ENCODE measurements at places on chromosomes 12 and 14.

DNA sequence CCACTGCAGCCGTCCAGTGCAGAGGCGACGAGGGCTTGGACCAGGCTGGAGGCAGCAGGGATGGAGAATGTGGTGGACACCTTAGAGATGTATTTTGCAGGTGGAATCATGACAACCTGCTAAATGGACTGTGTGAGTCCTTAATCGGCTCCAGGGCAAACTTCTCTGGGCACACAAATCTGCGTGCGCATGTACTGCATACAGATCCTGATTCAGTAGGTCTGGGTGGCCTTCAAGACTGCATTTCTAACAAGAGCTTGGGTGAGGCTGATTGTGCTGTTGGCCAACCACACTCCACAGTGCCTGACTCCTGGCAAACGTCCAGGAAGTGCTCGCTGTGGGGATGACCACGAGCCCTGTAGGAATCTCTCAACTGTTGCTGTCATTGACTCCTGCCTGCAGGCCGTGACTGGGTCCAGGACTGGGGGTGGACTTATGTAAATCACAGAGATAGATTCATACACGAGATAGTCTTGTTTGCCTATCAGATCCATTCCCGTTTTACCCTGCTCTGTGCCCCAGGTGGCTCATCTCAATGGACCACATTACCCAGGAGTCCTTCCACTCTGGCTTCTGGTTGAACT is 27.2 kb downstream of the JDP2 start:
- DNase-seq: peak; percentile 43

- no peak for DNase-seq
These were observed 43.3 kb upstream of the EMP1 start for GRCh38 chr12:13153180-13153579.

DNA sequence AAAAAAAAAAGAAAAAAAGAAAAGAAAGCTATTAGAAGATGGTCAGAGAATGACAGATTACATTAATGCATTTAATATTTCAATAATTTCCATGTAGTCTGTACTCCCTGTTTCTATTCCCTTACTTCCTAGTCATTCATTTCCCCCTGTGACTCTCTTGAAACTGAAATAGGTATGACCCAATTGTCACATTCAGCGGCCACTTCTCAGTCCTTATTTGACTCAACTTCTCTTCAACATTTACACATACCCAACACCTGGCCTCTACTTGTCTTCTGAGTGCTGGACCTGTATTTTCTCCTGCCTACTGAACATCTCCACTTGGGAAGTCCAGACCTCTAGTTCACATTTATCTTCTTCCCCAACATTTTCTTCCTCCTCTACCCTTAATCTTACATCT is 7.2 kb downstream of the EEA1 start:
- no peak for DNase-seq

GRCh38 chr14:63273129-63273528 is 45.6 kb downstream of the GPHB5 start:
- DNase-seq: no peak

GRCh38 chr12:19144985-19145384 is 15.5 kb downstream of the PLEKHA5 start:
- peak; percentile 84 for DNase-seq

GRCh38 chr12:115075552-115076170 is 391.7 kb upstream of the TBX3 start:
- no peak for DNase-seq

- no peak for DNase-seq
These were observed 4.0 kb downstream of the SETD1B start for GRCh38 chr12:121807642-121808347.

DNA sequence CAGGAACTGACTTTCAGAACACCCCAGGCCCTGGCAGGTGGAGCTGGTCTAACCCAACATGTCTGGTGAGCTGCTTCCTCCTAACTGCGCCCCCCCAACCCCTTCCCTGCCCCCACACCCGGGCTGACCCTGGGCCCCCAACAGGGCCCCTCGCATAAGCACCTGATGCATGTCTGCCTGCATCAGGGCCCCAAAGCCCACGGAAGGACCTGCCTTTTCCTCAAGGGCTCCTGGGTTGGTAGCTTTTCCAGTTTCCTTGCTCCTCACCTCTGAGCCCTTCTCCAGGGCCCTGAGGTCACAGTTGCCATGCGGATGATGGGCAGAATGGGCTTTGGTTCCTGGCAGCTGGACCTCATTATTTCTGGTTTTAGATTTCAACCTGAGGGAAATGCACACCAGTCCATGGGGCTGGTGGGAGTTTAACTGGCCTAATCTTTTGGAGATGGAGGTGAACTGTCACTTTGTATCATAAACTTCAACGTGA is 18.5 kb downstream of the TESC start:
- DNase-seq: no peak

DNA sequence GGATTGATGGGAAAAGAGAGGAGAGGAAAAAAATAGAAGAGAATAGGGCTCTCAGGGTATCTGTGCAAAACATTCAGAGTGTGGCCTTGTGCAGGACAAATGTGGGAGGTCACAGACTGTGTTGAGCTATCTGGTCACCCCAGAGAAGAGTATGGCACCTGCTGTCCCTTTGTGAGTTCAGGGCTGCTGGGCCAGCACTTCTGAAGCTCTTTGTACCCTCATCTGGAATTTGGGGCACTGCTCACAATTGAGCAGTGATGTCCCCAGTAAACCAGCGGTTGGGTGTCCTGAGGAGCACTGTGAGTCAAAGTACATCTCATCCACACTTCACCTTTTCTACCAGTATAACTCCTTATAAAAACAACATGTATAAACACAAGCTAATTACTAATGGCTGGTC is 2.6 kb upstream of the KRT81 start:
- DNase-seq: no peak

DNA sequence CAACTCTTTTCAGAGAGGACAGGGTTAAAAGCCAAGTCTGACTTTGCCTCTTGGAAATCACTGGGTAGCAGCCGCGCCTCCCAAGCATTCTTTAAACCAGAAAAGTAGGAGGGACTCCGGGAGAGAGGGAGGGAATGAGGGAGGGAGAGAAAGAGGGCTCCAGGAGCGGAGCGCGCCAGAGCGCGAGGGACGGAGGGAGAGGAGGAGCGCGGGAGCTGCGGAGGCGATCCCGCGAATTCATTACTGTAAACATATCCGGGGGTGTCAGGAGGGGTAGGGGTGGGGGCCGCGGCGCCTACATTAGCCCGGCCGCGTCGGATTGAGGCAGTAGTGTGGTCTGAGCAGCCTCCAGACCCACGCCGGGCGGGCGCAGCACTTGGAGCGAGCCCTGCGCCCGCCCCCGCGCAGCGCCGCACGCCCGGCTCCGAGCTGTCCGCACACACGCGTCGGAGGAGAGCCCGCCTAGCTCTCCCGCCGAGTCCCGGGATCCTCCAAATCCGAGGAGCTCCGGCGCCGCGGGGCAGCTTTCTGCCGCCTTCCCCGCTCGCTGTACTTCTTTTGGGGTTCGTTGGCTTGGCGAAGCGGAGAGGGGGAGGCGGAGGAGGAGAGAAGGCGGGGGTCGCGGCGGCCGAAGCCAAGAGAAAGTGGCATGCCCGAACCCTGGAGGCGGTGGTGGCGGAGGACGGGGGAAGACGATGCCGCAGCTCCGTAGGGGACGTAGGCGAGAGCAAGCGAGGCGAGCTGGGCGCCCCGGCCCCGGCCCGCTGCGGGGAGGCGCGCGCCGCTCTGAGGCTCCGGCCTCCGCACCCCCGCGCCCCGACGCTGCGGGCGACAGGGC is 3.3 kb downstream of the FLRT2 start:
- DNase-seq: peak; percentile 42

GRCh38 chr14:50734950-50735695 is 67.0 kb upstream of the SAV1 start:
- DNase-seq: no peak

- DNase-seq: no peak
These were observed 170.3 kb upstream of the LMNTD1 start for GRCh38 chr12:25723336-25723735.

DNA sequence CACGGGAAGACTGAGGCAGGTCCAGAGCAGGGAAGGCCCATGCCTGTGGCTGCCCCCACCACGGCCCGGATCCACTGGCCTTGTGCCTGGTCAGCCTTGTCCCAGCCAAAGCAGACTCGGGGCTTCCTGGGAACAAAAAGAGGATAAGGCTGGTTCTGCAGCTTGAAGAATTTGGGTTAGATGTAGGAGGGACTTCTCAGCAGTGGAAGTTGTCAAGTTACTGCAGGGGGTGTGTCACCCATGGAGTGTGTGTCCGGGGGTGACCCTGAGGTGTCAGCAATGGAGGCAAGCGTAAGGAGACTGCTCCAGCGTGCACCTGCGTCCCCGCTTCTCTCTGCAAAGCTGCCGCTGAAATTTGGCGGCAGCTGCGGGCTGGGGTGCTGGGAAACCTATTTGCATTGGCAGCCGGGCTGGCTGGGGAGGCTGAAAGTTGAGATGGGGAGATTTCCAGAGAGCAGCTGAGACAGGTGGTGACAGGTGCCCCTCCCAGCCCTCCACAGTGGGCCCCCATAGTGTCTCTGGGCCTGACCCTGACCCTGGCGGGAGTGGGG is 12.5 kb upstream of the TNFAIP2 start:
- DNase-seq: no peak

- no peak for DNase-seq
These were observed 12.7 kb downstream of the SPTLC2 start for GRCh38 chr14:77603654-77604255.

- peak; percentile 50 for DNase-seq
These were observed 13.7 kb upstream of the TCTN1 start for GRCh38 chr12:110600254-110600653.

- no peak for DNase-seq
These were observed 56.4 kb downstream of the UBR7 start for GRCh38 chr14:93263416-93263815.

- DNase-seq: no peak
These were observed 36.5 kb downstream of the TRIM9 start for GRCh38 chr14:51058382-51058781.

GRCh38 chr12:103085541-103085940 is 128.1 kb downstream of the ASCL1 start:
- no peak for DNase-seq

DNA sequence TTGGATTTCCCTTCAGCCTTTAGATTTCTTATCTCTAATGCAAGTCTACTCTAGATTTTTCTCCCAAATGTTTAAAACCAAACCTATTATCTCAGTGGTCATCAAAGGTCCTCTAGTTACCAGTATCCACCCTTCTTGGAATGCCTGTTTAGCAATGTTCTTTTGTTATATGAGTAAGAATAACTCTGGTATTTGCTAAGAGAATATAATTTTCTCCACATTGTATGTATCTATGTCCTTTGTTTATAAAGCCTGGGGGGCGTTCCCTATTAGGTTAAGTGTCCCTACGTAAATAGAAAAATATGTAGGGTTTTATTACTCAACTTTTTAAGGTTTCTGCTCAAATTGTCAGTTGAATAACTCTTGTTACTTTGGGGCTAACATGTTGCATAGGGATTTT is 27.3 kb downstream of the PPM1A start:
- DNase-seq: no peak

- no peak for DNase-seq
These were observed 37.8 kb upstream of the TMEM132D start for GRCh38 chr12:129941618-129942017.

- peak; percentile 78 for DNase-seq
These were observed 3.6 kb downstream of the CFAP73 start for GRCh38 chr12:113152835-113153814.

DNA sequence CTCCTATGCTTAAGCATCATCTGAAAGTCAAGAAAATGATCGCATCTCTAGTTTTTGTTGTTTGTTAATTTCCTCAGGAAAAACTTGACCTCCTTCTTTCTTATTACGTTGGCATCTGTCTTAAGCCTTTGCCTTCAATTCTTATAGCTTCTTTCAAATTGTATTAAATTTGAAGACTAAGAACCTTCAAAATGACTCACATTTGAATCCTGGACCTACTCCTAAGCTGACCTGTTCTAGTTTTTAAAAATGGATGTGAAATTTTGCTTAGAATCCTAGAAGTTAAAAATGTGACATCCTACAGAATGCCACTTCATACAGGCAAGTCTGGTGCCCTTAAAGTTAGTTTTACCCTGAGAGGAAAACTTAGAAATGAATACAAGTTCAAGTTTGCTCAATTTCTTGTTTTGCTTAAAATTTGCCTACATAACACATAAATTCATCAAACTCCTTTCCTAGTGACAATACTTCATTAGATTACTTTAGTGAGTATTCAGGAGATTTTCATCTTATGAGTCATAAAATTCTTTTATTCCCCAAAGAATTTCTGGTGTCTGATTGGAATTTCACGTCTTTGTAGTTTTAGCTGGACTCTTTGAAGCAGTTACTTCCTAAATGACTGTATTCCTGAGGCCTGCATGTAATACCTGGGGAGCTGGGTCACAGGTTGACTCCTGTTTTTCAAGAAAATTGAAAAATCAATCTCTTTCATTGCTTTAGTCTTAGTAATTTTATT is 152.3 kb downstream of the MSRB3 start:
- DNase-seq: no peak

- DNase-seq: no peak
These were observed 299.1 kb upstream of the AMIGO2 start for GRCh38 chr12:47378907-47379306.

DNA sequence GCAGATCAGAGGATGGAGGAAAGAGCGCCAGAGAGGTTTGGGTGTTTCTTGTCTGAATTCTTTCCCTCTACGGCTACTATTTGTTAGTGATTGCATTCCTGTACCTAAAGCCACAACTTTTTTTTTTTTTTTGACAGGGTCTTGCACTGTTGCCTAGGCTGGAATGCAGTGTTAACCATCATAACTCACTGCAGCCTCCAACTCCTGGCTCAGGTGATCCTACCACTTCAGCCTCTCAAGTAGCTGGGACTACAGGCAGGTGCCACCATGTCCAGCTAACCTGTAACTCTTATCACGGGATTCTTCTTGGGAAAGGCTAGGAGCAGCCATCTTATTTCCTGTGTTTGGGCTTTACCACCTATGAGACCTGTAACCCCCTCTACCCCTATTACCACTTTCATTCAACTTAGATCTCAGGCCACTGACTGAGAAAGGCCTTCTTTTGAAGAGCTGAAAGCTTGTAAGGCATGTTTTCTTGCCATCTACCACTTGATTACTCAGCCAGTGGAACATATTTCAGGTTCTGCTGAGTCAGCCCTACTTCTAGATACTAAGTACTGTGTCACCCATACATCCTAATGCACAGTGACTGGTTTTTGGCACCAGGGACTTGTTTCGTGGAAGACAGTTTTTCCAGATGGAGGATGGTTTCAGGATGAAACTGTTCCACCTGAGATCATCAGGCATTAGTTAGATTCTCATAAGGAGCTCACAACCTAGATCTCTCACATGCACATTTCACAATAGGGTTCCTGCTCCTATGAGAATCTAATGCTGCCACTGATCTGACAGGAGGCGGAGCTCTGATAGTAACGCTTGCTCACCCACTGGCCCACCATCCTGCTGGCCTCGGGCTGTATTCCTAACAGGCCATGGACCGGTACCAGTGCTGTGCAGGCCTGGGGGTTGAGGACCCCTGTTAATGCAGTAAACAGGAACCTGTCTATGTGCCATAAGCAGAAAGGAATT is 6.9 kb downstream of the VEZT start:
- DNase-seq: no peak

- no peak for DNase-seq
These were observed 78.2 kb upstream of the GTF2A1 start for GRCh38 chr14:81298911-81299310.
